ENCODE measurements at places on chromosomes 12 and 14.

DNA sequence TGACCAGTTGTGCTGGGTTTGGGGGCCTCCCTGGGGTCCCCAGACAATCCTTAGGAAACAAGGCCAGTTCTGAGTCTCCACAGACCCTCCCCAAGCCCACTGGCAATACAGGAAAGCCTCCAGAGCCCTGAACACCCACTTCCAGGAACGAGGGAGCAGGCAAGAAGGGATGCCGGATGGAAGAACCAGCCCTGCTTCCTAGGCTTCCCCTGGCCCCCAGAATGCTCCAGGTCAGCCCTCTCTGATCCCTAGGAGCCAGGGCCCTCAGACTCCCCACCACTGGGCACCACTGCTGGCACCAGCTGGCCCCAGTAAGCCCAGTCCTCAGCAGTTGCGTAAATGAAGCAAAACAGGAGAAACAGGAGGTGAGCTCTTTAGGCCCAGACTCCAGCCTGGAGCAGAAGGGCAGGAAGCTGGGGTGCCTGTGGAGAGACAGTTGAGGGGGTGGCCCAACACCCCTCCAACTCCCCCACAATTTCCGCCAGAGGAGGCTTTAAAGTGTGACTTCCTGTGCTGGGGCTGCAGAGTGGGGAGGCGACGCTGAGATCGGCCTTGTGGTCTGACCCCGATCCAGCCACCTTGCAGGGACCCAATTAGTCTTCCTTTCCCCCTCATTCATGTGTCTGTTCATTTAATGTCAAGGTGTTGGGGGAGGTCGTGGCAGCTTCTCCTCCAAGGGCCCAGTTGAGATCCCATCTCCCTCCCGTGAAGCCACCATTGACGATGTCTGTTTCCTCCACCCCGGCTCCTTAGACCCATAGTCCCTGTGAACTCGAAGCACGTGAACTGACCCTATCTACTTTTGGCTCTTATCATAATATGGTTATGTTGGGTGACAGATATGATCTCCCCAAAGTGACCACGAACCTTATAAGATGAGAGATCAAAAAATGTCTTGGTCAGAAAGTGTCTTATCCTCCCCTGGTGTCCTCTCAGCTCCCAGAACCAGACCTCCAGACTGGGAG is 4.7 kb downstream of the TNFRSF1A start:
- no peak for DNase-seq

GRCh38 chr12:47725091-47725772 is at the start of gene ENDOU:
TSS of gene ENDOU (minus strand) at chr12:47725490. CDS start at chr12:47725413, 77 bp downstream.
- DNase-seq: no peak

DNA sequence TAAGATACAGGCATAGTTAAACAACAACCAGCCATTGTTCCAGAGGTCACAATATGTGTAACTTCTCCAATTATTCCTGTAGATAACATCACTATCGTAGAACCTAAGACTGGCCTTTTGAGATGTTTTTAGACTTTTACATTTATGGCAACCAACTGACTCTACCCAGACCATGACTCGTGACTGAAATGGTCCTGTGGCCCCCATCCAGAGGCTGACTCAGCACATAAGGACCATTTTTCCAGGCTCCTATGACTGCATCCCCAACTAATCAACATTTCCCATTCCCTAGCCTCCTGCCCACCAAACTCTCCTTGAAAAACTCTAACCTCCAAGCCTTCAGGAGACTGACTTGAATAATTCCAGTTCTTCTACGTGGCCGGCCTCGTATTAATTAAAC is 52.6 kb upstream of the NID2 start:
- no peak for DNase-seq

DNA sequence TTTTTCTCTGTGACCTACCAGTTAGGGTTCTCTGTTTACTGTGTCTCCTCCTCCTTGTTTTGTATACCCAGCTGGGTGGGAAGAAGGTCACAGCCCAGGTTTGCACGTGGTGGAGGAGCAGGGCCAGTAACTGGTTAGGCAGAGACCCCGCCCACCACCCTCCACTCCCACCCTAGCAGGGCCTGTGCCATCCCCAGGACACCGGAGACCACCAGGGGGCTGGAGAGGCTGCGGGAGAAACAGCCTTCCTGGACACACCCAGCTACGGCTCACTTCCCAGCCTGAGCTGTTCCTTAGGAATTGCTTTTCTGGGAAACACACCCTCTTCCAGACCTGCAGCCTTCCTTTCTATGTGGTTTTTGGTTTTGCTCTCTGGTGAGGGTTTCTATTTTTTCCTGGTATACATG is 21.1 kb downstream of the BDKRB2 start:
- DNase-seq: no peak

- no peak for DNase-seq
Observed at GRCh38 chr14:68651075-68651474, 141.8 kb downstream of the ZFP36L1 start.

DNA sequence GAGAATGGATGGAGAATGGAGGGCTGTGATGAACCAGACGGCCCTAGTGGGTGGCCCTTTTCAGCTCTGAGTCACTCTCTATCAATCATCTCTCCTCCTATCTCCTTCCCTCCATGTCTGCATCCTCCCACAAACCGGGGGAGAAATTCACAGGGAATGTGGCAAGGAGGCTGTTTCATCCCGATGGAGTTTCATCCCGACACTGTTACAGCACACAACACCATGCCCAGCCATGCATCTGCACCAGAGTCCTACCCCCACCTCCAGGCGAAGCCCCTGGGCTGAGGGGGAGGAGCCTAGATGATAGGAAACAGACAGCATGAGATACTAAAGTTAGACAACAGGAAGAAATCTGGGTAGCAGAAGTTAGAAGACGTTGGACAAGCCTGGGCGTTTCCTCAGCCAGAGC is 20.8 kb downstream of the SLC8B1 start:
- no peak for DNase-seq

- no peak for DNase-seq
Observed at GRCh38 chr14:65149116-65149515, 46.8 kb upstream of the MAX start.

DNA sequence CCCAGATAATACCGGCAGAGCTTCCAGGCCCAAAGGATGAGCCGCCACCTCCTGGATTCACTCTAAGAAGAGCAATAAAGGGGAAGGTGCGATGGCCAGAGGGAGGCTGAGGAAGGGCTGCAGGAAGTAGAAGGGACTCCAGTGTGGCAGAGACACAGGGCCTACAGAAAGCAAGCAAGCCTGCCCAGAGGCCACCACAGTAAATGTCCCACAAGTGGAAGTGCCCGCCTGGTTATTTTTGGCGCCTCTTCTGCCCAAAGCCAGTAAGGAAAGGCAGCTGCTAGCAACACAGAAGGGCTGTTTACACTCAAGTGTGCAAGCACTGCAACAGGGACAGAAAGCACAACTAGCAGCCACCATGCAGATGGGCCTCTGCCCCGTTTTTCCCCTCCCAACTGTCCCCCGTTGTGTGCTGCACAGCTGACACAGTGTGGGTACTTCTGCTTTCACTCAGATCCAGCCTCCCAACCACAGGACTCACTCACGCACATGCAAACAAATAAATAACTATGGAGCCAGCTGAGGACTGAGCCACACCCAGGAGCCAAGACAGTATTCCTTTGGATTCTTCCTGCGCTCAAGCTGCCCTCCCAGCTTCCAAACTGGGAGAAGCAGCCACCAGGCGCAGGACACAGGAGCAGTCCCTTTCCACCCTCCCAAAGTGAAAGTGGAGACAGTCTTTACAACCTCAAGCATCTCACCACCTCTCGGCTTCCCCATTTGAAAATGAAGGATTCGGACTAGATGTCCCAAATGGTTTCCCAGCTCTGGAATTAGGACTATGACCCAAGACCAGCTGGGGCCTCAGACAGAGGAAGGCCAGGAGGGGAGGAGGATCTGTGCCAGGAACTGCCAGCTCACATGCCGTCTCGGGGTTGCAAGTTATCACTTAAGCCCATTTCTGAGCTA is 40.0 kb upstream of the PNMA1 start:
- no peak for DNase-seq

GRCh38 chr12:103924761-103925641 is 5.2 kb upstream of the HSP90B1 start:
- DNase-seq: peak; percentile 61

DNA sequence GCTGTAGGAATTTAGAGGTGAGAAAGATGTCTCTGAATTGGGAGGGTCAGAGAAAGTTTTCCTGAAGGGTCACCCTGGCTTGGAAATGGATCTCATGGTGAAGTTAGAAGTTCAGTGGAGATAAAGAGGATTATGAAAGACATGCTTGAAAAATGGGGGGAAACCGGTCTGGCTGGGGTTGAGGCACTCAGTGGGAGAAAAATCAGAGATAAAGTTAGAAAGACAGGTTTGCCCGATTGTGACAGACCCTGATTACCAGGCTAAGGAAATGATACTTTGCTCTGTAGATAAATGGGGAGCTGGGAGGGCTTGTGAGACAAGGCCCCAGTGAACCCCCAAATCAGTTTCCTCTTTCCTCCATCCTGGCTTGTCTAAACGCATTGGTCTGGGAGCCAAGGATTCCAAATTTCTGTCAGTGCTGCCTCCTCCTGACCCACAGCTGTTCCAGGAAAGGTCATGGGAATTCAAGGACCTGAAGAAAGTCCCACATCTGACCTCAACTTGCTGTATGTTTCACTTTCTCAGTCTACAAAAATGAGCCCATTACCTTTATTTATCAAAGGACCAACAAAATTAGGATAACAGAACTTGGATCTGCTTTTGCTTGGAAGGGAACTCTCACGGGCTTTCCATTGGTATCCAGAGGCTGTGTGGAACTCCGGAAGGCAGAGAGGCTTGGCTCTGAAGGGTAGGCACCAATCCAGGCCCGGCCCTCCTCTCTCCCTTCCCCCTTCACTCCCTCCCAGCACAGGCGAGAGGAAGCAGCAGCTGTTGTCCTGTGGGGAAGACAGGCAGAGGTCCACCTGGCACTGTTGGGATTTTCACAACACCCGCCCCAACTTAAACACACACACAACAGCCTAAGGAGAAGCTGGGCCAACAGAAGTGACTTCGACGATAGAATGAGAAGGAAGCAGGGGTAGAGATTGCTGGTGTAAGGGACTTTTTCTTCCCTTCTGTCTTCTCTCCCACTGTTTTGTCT is 3.4 kb upstream of the RNASE7 start:
- no peak for DNase-seq
